Femur (tissue), 1 donor: ENCODE measurements at places on chromosomes 4 and X.

GRCh38 chr4:180057299-180057721, 2185.9 kb upstream of the TENM3 start:
- DNase-seq, result no peak

DNA sequence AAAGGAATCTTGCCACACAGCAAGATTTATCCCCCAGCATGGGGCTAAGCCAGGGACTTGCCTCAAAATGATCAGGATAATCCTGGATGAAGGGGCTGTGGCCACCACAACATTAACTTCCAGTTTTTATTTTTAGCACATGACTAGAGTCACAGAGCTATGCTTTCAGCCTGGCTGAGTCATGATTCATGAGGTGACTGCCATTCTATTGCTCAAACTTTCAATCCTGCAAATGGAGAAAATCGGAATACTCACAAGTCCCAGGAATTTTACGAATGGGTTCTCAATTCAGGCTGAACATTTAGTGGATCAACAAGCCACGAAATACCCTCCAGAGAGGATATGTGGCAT, 70.7 kb upstream of the HPGD start:
- no peak for DNase-seq

- no peak for DNase-seq
Observed at GRCh38 chr4:151711646-151712045, 49.2 kb downstream of the GATB start.

- no peak for DNase-seq
Observed at GRCh38 chrX:65750674-65751469, 83.4 kb downstream of the MSN start.

- DNase-seq, result peak; percentile 36
Observed at GRCh38 chr4:22514481-22514880, 1.4 kb downstream of the ADGRA3 start.

DNA sequence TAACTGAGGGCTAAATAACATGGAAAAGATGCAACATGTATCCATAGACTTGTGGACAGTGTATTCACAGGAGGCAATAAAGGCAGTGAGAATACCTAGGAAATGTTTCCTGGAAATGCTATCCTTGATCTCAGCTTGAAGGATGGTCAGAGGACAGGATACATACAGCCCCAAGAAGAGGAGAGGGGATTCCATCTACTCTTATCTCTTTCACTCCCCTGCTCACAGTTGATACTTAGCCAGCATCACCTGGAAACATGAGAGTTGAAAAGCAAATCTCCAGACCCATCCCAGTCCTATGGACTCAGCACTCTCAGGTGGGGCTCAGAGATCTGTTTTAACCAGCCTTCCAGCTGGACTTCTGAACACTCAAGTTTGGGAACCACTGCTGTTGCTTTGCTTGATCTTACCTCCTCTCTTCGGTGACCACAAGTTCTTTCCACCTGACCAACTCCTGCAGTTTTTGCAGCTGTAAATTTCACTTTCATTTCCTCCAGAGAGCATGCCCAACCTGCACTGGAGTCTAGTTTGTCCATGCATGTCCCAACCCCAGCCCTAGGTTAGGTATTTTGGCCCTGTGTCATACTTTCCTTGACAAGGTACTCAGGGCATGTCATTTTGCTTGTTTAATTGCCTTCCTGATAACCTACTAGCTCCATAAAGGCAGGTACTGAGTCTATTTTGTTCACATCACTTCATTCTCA, 10.4 kb downstream of the RELL1 start:
- no peak for DNase-seq

- DNase-seq, result no peak
Observed at GRCh38 chr4:98222306-98222705, 38.9 kb upstream of the RAP1GDS1 start.

DNA sequence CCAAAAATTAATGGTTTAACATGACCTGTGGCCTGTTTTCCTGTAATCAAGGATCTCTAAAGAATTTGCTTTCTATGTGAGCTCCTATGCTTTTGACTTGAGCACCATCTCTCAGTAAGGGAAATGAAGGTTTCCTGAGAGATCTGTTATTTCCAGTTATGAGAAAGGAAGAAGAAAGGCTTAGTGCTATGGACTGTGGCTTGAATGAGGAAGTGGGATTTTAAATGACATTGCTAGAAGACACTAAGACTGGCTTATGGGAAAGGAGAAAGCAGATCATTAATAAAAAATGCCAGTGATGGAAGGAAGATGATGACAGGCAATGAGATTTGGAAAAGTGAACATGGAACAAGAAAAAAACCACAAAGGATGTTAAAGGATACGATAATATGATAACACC, 285.4 kb downstream of the OPHN1 start:
- DNase-seq, result no peak

DNA sequence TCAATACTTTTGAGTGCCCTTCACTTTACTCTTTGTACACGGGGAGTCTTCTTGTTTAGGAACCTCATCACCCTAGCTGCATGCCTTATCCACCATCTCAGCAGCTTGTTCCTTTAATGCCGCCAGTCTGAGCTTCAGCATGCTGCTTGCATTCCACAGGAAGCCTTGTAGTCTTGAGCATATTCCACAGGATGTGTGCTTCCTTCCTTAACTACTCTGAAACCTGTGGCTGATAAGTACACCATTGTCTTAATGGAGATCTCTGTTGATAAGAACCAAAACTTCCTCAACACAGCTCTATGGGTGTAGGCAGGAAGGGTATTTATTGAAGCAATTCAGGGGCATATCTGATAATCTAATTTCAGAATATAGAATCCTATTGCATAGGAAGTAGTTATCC, 24.4 kb upstream of the CCNI start:
- no peak for DNase-seq

- DNase-seq, result no peak
Observed at GRCh38 chr4:8655411-8656184, 63.0 kb downstream of the CPZ start.

DNA sequence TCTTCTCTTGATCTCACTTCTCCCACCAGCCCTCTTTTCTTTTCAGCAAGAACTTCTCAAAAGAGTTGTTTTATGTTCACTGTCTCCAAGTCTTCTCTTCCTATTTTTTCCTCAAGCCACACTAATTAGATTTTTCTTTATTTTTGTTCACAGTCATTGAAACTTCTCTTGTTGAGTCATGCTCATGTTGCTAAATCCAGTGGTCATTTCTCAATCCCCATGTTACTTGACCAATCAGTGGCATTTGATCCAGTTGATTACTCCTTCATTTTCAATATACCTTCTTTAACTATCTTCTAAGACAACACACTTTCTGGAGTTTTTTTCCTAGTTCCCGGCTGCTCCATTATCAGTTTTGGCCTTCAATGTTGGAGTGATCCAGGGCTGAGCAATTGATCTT, 103.1 kb upstream of the LSM6 start:
- no peak for DNase-seq

DNA sequence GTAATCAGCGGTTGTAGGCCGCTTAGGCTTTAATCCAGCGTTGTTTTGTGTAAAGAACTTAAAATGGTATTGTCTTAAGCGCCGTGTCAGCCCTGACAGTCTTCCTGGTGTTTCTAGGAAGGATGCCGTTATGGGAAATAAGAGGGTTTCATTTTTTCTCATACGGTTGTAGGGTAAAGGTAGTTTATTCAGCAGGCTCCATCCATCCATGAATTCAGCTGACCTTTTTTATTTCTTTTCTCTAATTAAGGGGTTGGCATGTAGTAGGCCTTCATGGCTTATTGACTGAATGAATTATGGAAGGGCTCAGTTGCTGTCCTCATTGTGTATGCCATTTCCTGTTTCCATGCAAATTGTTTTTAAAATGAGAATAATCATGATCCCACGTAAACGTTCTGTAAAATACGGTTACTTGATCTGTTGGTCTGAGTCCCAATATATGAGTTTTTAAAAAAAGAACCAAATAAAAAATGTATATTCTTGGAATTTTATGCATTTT, 693 bp downstream of the OCIAD1 start:
- no peak for DNase-seq

GRCh38 chr4:182448281-182449151, 205.3 kb downstream of the TENM3 start:
- peak; percentile 95 for DNase-seq

- no peak for DNase-seq
Observed at GRCh38 chrX:53695946-53696549, 9.5 kb upstream of the HUWE1 start.

GRCh38 chrX:154458116-154458953, at the start of gene PLXNA3:
TSS of gene PLXNA3 (plus strand) at chrX:154458281. CDS start at chrX:154460184, 1,903 bp downstream.
- peak; percentile 47 for DNase-seq

DNA sequence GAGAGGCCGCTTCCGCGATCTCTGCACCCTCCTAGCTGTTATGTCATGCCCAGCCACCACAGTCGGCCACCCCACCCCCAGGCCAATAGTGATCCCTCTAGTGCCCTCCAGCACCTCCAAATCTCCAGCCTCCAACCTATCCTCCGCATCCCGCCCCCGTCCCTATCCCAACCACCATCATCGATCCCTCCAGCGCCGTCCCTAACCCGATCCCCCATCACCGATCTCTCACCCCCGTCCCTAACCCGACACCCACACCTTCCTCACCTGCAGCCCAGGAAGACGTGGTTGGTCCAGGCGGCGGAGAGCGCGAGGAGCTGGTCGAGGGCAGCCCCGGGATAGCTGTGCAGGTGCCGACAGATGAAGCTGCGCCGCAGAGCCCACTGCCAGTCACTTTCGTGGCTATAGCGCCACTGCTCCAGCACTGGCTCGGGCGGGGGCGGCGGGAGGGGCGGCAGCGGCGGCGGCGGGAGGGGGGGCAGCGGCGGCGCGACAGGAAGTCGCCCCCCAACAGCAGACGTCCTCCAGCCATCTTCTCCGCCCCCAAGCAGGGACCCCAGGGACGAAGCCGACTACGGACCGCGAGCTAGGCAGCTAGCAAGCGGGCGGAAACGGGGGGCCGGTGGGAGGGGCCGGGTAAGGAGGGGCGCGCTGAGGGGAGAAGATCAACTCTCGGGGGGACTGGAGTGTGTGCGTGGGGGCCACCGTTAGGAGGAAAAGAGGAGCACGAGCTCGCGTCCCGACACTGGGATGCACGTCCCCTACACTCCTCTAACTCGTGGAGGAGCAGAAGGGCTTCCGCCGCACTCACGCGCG, 552 bp downstream of the NKRF start:
- peak; percentile 58 for DNase-seq

DNA sequence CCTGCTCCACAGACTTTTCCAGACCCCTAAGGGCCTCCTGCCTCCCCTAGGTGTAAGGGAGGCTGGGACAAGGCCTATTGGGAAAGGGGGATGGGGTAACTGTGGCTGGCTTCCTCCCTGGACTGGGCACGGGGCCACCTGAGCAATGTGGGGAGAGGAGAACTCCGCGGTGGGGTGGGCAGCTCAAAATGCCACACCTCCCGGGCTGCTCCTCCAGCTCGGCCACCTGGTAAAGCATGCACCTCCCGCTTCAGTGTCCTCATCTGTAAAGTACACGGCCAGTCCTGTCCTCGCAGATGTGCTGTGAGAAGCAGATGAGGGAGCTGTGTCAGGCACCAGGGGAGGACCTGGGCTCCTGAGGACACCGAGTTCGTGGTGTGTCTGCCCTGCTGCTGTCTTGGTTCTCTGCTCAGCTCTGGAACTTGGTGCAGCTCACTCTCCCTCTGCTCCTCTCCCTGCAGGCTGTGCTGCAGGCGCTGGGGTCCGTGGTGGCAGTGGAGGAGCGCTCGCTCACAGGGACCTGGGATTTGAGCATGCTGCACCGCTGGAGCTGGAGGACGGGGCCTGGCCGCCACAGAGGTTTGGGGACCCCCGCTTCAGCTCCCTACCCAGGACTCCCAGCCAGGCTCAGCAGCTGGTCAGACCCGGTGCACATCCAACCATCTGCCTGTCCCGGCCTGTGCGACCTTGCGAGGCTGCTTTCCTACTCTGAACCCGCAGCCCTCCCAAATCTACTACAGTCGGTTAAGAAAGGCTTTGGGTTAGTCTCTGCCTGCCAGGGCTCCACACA, 20.8 kb upstream of the MRFAP1 start:
- DNase-seq, result no peak

- DNase-seq, result peak; percentile 68
Observed at GRCh38 chrX:74422576-74423288, 1.4 kb downstream of the SLC16A2 start.

DNA sequence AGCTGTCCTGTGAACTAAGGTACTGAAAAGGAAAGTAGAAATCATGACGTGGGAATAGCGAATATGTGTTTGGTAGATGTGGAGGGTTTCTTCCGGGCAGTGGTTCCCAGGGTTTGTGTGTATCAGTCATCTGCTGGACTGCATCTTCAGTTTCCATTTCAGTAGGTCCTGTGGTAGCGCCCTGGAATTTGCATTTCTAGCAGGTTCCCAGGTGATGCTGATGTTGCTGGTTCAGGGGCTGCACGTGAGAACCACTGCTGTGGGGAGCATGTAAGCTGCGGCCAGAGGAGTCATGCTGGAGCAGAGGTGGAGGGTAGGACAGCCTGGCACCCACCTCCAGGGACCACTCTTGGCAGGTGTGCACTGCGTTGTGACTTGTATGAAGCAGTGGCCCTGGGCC, 47.1 kb downstream of the ARHGAP10 start:
- DNase-seq, result no peak
